ENCODE measurements at places on chromosomes 2 and 18.

- no peak for DNase-seq
Measured at GRCh38 chr2:3642521-3643215, 15.3 kb upstream of the ALLC start.

GRCh38 chr2:240203788-240204270 lies 63.4 kb upstream of the OTOS start:
- no peak for DNase-seq

DNA sequence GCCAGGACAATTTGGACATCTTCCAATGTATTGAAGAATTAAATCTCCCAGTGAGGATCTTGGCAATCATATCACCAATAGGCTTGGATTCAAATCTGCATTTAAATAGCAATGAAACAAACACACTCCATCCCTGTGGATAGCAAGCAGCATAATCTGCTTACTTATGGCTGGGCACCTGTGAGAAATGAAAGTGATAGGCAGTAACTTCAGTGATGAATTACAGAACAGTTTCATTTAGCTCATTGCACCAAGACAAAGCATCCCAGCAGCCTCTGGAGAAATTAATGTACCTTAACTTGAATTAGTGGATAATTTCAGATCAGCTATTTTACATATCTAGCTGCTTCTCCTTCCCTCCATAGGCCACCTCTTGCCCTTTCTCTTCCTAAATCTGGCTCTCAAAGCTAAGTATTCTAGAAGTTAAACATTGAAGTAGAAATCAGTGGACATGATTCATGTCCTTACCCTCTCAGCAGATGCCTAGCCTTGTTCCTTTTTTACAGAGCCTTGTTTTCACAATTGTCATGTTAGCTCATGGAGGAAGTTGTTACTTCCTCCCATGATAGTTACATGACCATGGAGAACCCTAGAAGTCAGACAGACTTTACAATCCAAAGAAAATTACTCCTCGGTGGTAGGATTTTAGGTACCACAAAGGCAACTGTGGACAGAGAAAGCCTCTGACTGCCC lies 88.5 kb upstream of the TACR1 start:
- no peak for DNase-seq

GRCh38 chr2:238571661-238572372 lies 145.1 kb downstream of the ASB1 start:
- no peak for DNase-seq

GRCh38 chr18:75213611-75214331 lies 3.2 kb downstream of the TSHZ1 start:
- DNase-seq, result no peak

DNA sequence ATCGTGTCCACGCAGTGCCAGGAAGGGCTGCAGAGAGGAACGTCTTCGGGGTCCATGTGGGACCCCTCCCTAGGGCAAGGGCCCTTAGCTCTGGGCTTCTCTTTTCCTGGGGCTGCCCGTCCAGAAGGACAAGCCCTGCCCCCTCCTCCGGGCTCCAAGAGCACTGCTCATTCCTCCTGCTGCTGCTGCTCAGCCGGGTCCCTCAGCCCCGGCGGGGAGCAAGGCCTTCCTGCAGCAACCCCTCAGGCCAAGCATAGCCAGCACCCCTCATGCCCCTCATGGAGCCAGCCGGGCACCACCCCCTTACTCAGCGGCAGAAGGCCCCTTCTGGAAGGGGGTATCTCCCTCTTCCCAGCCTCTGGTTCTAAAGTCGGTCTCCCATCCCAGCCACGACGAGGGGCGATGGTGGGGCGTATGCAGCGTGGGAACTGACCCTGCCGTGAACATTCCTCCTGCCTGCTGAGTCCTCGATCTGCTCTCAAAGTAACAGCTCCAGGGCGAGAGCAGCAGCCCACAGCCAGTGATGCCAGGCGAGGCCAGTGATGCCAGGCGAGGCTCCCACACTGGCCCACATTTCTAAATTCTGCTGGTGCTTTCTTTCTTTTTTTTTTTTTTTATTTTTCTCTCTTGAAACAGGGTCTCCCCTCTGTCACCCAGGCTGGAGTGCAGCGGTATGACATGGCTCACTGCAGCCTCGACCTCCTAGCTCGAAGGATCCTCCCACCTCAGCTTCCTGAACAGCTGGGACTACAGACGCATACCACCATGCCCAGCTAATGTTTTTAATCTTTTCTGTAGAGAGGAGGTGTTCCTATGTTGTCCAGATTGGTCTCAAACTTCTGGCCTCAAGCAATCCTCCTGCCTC lies 99.7 kb downstream of the HDAC4 start:
- DNase-seq, result peak; percentile 24

- no peak for DNase-seq
Measured at GRCh38 chr18:44588508-44588907, 92.2 kb upstream of the SETBP1 start.

GRCh38 chr2:187155476-187155875 lies 292.6 kb downstream of the CALCRL start:
- no peak for DNase-seq

DNA sequence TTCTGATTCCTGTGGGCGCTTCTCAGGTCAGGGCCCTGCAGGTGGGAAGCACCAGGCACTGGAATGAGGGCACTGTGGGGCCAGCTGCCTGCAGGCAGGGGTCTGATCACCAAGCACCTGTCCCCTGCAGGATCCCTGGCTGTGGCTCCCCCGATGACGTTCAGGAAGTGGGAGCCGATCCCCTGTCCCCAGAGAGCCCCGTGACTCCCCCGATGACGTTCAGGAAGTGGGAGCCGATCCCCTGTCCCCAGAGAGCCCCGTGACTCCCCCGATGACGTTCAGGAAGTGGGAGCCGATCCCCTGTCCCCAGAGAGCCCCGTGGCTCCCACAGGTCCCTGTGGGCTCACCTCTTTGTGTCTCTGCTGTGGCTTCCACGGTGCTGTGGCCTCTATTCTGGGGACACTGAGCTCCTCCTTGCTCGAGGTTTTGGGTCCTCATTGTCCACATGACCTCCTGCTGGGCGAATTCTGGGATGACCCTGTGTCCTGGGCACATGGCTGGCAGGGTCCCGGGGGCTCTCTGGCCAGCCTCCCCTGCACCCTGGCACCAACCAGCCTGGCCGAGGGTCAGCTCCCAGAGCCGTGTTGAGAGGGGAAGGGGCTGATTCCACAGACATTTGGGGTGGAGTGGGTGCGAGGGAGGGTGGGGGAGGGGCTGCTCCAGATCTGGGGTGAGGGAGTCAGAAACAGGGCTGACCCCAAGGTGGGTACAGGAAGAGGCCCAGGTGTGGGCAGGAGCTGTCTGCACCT lies 4.8 kb downstream of the NEU4 start:
- no peak for DNase-seq

DNA sequence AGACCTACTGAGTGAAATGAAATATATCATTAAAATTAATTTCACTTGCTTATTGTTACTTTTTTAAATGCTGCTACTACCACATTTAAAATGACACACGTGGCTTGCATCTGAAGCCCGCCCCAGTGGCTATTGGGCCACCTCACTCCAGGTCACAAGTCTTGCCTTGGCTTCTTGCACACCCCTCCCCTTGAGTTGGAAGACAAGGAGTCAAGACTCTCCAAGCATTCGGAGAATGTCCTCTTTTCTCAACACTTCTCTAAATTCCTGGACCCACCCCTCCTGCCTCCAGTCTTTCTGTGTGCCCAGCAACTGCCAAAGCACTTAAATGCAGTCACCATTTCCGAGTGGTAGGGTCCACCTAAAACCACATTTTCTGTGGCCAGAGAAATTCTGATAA lies 73.4 kb downstream of the ZBTB7C start:
- no peak for DNase-seq

DNA sequence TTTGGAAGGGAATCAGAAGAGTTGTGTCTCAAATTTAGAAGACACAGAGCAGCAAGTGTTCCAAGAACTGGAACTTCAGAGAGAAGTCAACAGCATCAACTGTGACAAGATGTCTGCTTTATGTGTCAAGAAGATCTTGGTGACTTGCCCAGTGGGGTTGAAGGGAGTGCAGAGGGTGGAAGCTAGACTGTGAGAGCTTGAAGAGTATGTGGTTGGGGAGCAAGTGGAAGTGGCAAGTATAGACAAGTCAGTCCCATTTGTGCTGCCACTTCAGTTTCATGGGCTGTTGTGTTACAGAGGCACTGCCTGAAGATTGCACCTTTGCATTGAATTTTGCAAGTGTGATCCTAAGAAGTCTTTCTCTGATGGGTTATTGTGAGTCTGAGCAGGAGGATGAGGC lies 68.7 kb upstream of the MC2R start:
- no peak for DNase-seq

GRCh38 chr2:11478899-11479605 lies 13.1 kb upstream of the E2F6 start:
- no peak for DNase-seq

DNA sequence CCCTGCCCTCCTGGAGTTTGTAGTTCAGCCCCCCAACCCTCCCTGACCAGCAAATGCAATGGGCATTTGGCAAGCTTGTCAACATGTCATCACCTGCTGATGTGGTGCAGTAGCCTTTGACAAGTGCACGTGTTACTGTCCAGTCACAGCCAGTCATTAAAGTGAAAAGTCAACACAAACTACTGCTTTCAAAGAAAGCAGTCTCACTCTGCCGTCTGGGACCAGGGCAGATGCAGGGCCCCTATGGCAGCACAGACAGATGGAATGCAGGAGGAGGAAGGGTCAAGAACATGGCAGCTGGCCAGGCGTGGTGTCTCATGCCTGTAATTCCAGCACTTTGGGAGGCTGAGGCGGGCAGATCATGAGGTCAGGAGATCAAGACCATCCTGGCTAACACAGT lies 222.4 kb upstream of the OSR1 start:
- DNase-seq, result peak; percentile 25

- no peak for DNase-seq
Measured at GRCh38 chr2:127672341-127673224, 2.7 kb downstream of the LIMS2 start.

GRCh38 chr2:100359576-100359975 lies 37.3 kb upstream of the LONRF2 start:
- DNase-seq, result no peak

GRCh38 chr2:239019183-239019581 lies 171.3 kb downstream of the TWIST2 start:
- DNase-seq, result no peak

GRCh38 chr2:218019411-218020060 lies 16.7 kb upstream of the TNS1 start:
- DNase-seq, result no peak

DNA sequence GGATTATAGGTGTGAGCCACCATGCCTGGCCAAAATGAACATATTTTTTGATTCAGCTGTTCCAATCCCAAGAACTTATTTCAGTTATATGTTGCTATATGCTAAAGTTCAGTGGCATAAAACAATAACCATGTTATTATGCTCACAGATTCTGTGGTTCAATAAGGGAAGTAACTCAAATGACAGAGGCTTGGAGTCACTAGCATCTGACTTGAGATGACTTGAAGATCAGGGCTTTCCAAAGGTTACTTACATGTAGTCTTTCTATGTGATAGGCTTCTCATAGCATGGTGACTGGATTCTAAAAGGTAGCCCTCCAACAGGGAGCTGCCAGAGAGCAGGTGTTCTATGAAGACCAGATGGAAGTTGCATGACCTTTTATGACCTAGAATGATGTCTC lies 17.2 kb downstream of the CLK1 start:
- no peak for DNase-seq

DNA sequence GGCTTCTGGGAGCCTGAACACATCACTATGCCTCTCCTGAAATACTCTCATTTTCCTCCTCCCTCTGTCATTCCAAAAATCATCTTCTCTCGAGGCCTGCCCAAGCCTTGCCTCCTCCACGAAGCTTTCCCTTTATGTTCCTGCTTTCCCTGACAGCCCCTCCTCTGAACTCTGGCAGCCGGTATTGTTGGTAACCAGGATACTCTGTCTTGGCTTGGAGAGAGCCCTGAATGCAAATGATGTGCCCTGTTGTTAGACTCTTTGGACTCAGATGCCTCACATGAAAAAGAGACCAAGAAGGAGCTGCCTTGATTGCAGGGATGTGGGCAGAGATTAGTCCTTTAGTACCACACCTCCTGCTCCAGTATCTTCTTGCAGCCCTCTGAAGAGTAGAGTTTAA lies 138.5 kb upstream of the DLX2 start:
- DNase-seq, result no peak

DNA sequence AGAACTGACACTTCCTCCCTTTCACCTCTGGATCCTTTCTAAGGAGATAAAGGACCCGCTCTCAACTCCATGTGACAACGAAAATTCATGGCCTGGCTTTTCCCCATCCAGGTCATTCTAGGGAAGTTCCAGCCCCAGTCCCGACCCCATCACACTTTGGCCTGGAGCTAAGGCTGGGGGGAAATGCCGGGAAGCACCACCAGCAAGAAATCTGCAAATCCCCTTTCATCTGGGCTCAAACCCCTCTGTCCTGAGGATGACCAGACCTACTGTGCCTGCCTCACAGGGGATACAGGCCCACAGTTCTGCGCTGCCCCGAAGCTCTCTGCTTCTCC lies 1.3 kb downstream of the SIX2 start:
- no peak for DNase-seq

DNA sequence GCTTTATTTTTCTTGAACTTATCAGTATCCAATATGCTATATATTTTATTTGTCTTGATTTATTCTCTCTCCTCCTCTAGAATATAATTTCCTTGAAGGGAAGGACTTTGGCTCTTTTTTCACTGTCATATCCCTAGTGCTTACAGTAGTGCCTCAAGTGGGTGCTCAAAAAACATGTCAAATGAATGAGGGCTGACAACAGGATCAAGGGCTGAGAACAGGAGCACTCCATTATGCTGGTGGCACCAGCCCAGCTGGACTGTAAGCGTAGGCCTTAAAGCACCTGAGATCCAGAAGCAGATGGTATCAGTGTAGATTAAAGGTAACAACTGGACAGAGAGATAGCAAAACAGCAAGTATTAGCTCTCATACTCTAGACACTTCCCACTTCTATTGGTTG lies 46.3 kb downstream of the PMS1 start:
- DNase-seq, result no peak

DNA sequence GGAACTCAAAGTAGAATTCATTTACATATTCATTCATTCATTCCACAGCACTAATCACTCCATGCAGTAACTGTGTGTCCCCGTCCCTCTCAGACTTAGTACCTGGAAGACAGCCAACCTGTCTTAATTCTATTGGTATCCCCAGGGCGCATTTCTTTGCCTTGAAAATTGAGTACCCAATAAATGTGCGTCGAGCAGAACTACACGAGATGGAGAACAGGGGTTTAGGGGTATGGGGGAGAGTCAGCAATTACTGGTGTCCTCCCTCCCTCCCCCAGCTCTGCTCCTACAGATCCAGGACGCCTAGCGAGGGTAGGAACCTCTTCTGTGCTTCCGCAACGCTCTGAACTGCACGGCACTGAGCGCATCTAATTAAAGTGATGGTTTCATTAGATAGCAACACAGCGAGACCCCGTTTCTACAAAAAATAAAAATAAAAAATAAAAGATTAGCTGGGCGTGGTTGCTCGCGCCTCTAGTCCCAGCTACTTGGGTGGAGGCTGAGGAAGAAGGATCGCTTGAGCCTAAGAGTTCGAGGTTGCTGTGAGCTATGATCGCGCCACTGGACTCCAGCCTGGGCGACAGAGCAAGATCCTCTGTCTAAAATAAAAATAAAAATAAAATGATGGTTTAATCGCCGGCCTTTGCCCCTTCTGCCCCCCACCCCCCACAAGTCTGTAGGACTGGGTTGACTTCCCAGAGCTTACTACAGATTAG lies 614 bp upstream of the FKBP1B start:
- DNase-seq, result no peak

GRCh38 chr2:217801711-217802110 lies 201.1 kb downstream of the TNS1 start:
- no peak for DNase-seq

- DNase-seq, result no peak
Measured at GRCh38 chr18:54222922-54223567, 1.4 kb downstream of the MBD2 start.
